Astrocyte (in vitro differentiated cells and primary cell): ENCODE measurements at places on chromosomes 5 and 9.

DNA sequence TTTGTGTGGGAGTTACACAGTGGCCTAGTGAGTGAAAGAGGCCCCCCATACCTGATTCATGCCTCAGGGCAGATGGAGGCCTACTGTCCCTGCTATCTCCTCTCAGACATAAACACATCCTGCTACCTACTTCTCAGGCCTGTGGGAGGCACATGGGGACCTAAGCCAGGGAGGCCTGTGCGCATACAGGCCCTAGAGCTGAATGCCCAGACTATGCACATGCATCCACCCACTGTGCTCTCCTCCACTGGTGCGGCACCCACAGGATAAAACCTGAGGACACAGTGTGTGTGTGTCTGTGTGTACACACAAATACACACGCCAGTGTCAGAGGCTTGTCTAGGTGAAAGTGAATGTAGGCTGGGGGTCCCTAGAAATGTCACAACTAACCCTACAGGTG lies 1.4 kb downstream of the PAX5 start:
- no peak for DNase-seq

- DNase-seq: peak; percentile 18
Observed at GRCh38 chr5:136686192-136686872, 321.0 kb upstream of the TRPC7 start.

- DNase-seq: no peak
Observed at GRCh38 chr5:127229185-127229889, 61.3 kb upstream of the MEGF10 start.

DNA sequence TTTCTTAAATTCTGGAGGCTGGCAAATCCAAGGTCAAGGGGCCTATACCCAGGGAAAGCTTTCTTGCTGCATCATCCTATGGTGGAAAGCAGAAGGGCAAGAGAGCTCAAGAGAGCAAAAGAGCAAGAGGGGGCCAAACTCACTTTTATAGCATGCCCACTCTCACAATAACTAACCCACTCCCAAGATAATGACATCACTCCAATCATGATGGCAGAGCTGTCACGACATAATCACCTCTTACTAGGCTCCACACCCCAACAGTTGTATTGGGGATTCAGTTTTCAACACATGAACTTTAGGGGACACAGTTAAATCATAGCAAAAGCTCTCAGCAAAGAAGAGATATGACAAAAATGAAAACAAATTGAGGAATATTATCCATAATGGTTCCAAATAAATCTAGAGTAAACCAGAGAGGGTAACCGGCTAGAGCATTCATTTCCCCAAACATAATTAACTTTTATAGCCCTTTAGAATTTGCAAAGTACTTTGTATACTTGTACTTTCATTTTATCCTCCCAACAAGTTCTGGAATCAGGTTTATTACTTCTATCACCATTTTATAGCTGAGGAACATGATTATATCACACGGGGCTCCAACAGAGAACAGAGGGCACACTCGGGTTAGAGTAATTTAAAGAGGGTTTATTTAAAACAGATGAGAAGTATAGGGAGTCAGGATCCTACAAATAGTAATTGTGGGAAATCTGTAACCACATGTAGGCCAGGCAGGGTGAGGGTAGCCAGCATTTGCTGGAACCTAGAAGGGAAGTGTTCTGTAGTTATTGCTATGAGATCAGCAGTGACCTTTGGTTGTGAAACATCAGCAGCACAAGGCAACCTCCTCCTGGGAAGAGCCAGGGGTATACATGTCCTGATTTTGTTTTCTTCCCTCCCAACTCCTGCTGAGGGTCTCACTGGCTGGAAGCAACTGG lies 7.2 kb upstream of the TARS1 start:
- DNase-seq: no peak

DNA sequence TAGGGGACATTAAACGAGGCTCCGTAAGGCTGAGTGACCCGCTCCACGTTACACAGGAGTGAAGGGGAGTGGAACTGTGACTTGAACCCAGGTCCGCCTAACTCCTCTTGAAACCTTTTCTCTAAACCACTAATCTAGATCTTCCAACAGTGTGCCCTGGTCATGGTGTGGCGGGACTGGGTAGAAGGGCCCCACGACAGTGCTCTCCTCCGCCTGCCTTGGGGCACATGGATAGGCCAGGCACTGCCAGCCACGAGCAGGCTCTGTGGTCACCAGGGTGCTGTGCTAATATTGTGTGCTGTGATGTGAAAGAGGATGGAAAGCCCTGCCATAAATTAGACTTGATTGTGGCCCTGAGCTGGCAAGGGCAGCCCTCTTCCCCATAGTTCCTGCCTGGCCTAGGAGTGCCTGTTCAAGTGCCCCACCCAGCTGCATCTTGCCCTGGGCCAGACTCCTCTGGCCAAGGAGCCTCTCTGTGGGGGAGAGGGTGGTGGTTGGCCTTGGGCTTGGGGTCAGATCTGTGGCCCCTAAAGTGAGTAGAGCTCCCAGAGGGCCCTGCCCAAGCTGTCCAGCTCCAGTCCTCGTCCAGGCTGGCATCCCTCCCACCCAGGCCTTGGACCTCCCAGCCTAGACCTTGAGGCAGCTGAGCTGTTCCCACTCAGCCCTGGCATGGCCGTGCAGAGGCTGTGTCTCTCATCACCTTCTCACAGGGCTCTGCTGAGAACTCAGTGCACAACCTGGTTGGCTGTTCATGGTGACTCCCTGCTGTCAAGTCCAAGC lies 67.8 kb upstream of the TBC1D2 start:
- no peak for DNase-seq

DNA sequence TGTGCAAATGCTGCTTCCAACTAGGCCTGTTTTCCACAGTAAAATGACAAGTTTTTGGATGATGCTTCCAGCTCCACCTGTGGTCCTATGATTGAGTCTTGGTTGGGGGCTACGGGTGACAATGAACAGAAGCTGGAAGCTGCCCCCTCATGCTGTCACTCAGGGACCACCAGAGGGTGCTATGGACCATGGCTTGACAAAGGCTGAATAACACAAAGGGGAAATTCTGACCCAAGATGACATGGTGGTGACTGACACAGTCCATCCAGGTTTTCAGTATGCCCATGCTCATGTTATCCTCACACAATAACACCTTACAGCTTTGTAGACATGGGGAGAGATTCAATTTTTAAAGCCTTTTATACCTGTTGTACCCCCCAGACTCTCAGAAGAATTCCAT lies 23.9 kb upstream of the SAP30L start:
- DNase-seq: no peak

- DNase-seq: no peak
Observed at GRCh38 chr5:42285230-42285629, 138.0 kb upstream of the GHR start.

GRCh38 chr9:136075134-136075841 lies 19.8 kb downstream of the NACC2 start:
- no peak for DNase-seq

DNA sequence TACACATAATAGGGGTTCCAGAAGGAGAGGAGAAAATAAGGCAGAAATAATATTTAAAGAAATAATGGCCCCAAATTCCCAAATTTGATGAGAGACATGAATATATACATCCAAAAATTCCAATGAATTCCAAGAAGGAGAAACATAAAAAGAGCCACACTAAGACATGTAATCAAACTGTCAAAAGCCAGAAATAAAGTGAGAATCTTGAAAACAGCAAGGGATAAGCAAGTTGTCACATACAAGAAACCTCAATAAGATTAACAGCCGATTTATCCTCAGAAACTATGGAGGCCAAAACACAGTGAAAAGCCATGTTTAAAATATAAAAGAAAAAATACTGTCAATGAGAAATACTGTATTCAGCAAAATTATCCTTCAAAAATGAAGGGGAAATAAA lies 14.5 kb downstream of the CATSPER3 start:
- DNase-seq: no peak

- peak; percentile 33 for DNase-seq
Observed at GRCh38 chr5:72065751-72066255, 41.5 kb upstream of the MAP1B start.
